ENCODE measurements at places on chromosomes 5 and 9.

DNA sequence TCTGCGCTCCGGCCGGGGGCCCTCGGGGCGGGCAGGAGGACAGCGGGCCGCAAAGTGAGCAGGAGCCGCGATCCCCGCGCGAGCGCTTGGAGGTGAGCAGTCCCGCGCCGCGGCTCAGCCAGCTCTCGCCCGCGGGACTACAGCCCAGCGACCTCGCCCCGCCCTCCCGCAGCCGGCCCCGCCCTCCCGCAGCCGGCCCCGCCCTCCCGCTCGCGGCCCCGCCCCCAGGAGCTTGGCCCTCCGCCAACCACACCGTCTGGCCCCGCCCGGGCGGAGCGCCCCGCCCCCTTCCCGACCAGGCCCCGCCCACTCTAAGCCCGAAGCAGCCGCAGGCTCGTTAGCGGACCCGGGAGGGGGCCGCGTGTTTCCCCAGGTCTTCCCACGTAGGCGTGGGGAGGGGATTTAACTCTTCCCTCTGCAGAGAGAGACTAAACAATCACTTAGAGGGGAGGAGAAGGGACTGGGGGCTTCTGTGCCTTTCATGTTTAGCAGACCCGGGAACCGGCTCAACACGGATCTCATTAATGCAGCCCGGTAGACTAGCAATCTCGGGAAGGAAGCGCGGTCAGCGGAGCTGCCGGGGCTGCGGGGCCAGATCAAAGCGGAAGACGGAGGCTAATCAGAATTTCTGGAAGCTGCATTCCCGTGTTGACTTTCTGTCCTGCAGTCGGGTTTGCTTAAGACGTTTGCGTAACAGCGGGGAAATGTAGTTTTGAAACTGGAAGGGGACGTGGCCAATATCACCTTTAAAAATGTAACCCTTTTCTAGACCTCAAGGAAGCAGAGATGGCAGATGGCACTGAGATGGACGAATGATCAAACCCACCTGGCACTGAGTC lies at the start of gene MYO10:
TSS of gene MYO10 (minus strand) at position 139 of the 839 bp plus-strand sequence. CDS start 480 bp downstream, outside the sequence.
- no peak for DNase-seq

- DNase-seq = no peak
Observed at GRCh38 chr5:60503771-60504170, 196.2 kb downstream of the DEPDC1B start.

DNA sequence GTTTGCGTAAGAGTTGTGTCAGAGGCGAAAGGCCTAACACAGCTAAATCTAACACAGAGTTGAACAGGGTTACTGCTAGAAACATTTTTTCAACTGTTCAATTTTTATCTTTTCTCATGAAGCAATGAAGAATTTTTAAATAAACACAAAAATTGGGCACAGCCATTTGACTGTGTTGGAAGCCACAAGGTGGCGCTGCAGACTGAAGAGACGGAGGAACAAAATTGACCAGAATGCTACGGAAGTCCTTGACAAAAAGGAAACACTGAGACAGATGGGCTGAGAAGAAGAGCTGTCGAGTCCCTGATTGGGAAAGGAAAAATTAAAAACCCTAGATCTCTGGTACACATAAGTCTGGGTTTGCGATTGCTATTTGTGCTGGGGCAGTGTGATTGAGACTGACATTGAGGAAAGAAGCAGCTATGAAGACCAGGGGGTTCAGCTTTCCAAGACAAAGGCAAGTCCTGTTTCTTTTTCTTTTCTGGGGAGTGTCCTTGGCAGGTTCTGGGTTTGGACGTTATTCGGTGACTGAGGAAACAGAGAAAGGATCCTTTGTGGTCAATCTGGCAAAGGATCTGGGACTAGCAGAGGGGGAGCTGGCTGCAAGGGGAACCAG lies at the start of gene PCDHB9:
TSS of gene PCDHB9 (plus strand) at position 265 of the 616 bp plus-strand sequence. CDS start at position 423, 158 bp downstream.
- DNase-seq = no peak

DNA sequence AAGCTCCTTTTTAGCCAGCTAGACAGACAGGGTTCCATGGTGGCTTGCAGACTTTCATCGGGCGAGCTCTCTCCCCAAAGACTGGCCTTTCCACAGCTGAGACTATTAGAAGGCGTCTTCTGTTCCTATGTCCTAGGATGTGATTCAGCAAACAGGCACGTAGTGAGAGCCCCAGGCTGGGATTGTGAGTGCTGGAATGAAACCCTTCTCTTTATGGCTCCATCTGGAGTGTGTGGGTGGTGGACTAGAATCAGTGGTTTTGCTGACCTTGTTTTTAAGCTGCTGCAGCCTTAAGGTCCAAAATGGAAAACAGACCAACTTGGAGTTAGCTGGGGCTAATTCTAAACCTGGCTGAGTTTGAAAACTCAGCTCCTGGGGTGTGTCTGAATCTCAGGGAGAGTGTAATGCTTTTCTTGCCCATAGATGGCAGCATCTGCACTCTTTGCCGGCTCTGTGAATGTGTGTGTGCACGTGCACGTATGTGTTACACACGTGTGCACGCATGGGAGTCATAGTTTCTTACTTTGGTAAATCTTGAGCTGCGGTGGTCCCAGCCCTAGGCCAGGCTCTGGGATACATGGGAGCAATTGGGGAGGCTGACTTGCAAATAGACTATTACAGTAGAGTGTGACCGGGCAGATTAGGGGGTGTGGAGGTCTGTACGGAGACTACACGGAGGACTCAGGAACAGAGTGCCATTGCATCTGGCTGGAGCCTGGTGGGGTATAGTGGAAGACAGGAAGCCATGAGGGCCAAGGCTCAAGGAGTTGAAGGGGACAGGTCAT lies 10.7 kb downstream of the GSN start:
- DNase-seq = peak; percentile 89

- peak; percentile 1 for DNase-seq
Observed at GRCh38 chr9:101977614-101978210, 239.3 kb upstream of the GRIN3A start.

DNA sequence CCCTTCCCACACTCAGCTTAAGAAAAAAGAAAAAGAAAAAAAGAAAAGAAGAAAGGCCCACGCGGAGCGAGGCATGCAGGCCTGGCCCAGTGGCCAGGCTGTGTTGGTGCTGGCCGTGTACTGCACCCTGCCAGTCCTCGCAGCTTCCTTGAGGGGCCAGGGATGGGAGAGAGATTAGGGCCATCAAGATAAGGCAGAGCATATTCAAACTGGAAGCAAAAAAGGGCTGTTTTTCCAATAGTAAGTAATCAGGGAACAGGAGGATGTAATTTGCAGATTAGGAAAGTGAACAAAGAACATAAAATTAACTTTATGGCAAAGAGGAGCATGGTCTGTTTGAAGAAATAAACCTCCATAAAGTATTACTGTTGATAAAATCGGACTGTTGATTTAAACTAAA lies 319.6 kb upstream of the CLINT1 start:
- no peak for DNase-seq

- DNase-seq = no peak
Observed at GRCh38 chr9:106468431-106468830, 394.5 kb upstream of the ZNF462 start.
